Motor neuron (in vitro differentiated cells): ENCODE measurements at places on chromosomes 4 and X. TPM values are rescaled to one million over a fixed set of nuclear protein-coding genes. Genes with fewer than 3 reads are reported as not detected.

Gene H2BW2
- not detected in 2 replicates for total RNA-seq

- ATAC-seq, result no peak
Observed at GRCh38 chr4:89493367-89493766, 185.8 kb upstream of the GPRIN3 start.

DNA sequence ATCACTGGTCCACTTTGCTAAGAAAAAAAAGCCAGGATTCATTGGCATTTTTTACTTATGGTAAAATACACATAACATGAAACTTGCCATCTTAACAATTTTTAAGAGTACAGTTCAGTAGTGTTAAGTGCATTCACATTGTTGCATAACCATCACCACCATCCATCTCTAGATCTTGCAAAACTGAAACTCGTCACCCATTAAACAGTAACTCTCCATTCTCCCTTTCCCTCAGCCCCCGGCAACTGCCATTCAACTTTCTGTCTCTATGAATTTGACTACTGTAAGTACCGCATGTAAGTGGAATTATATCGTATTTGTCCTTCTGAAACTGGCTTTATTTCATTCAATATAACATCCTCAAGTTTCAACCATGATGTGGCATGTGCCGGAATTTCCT, 56.3 kb upstream of the LNX1 start:
- no peak for ATAC-seq

DNA sequence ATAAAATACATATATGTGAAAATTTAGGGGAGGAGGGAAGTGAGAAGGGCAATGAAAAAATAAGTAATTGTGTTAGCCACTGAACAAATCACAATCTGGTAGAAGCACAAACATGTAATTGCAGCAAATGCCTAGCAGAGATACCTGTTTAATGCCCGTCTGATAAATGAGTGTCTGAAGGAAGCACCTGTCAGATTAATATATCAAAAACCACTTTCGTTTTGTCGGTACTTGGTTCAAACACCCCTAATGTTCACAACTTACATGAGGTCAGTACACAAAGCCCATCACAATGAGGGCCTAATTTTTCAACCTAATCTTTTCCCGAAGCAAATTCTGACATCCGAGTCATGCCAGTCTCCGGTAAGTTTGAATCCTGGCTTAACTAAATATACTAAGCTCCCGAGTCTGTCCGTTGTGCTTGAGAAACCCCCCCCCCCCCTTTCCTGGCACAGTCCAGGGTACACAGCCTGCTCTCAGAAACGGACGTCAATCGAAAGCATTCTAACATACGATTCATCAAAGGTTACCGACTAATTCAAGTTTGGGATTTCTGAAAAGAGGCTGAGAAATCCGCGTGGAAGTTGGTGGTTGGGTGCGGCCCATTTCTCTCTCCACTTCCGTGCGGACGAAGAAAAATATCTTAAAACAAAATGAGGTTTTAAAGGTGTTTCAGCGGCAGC, 758 bp downstream of the SDAD1 start:
- no peak for ATAC-seq

GRCh38 chr4:2272026-2272827, 10.3 kb upstream of the MXD4 start:
- ATAC-seq, result peak; percentile 8

- ATAC-seq, result no peak
Observed at GRCh38 chr4:2834001-2834921, 9.4 kb upstream of the ADD1 start.

- ATAC-seq, result peak; percentile 56
Observed at GRCh38 chr4:54908763-54909162, 216.6 kb downstream of the KDR start.
